ENCODE measurements at places on chromosomes 11 and 22. TPM values are rescaled to one million over a fixed set of nuclear protein-coding genes. Genes with fewer than 3 reads are reported as not detected.

The RCN1 gene
- polyA plus RNA-seq = 448 TPM

The NUP160 gene
- 31.3 TPM for polyA plus RNA-seq

GRCh38 chr11:64297699-64298358, 2.3 kb upstream of the CATSPERZ start:
- no peak for DNase-seq

The SCGB1C1 gene
- polyA plus RNA-seq = not detected

The FAM111A gene
- polyA plus RNA-seq = 23.1 TPM

The GUCY1A2 gene
- 0.04 TPM for polyA plus RNA-seq

Measured in AG04450 (cell line).